ENCODE measurements at places on chromosomes 3 and 15. TPM values are rescaled to one million over a fixed set of nuclear protein-coding genes. Genes with fewer than 3 reads are reported as not detected.

GRCh38 chr15:101464999-101465669 is 24.4 kb downstream of the PCSK6 start:
- H3K27me3 ChIP-seq, result peaks cover 50% of the 10 kb centered on the region
- peaks cover 20% of the 10 kb centered on the region for H3K4me1 ChIP-seq
- no peak overlapping the region for H3K4me3 ChIP-seq

Gene LRTM1
- not detected for total RNA-seq

Gene STRIT1
- total RNA-seq, result not detected

Gene PAQR5
- total RNA-seq, result not detected

Data from T-helper 17 cell (primary cell).